ENCODE measurements at places on chromosomes 16 and 17. TPM values are rescaled to one million over a fixed set of nuclear protein-coding genes. Genes with fewer than 3 reads are reported as not detected.

- peak; percentile 23 for DNase-seq
These were observed 172.9 kb downstream of the STX8 start for GRCh38 chr17:9402590-9403199.

DNA sequence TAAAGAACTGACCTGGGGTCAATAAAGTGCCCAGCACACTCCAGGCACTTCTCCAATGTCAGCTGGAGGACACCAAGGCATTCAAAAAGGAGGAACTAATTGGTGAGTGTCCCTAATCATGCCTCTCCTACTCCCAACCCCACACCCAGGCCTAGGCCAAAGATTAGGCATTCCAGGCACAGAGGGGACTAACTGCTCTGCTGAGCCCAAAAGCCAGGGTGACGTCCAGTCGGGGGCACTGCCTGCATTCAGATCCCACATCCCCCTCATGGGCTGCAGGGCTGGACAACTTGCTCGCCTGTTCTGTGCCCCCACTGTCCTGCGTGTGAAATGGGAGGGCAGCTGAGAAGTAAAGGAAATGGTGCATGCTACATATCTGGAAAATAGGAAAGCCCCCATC is 115.4 kb downstream of the DYNLRB2 start:
- DNase-seq, result no peak

The SLC35B1 gene
- 66.4 TPM for polyA plus RNA-seq

The C17orf100 gene
- 2.9 TPM for polyA plus RNA-seq
